Progenitor cell of endocrine pancreas (in vitro differentiated cells): ENCODE measurements at places on chromosomes 13 and 19.

GRCh38 chr13:87052731-87053130 lies 618.4 kb upstream of the SLITRK5 start:
- DNase-seq = no peak

- DNase-seq = no peak
Observed at GRCh38 chr13:44938854-44939253, 50.4 kb downstream of the NUFIP1 start.

GRCh38 chr13:98098516-98098915 lies 44.4 kb upstream of the FARP1 start:
- no peak for DNase-seq

DNA sequence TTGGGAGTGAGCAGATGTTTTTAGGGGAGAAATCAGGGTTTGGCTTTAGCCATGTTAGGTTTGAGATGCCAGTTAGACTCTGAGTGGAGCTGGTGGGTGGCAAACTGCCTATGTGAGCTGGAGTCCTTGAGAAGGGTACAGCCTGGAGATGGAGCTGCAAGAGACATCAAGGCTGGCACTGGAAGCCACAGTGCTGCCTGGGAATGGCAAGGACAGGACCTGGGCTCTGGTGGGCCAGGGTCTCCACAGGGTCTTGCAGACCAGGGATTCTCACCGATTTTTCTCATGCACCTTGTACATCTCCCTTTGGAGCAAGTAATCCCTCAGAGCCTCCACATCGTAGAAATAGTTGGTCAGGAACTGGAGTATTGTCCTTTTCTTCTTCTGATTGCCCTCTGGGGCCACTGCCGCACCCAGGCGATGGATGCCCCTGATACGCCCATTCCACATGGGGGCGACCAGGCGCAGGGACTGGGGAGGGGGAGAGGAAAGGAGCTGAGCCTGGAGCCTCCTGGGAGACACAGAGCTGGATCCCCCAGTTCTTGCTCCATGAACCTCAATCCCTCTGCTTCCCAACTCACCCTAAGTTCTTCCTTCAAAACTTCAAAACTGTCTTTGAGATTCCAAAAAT lies 1.7 kb downstream of the DMAC2 start:
- DNase-seq = no peak

GRCh38 chr13:113182046-113182445 lies 23.6 kb downstream of the PROZ start:
- DNase-seq = no peak

- peak; percentile 73 for DNase-seq
Observed at GRCh38 chr19:49145573-49146407, 9.4 kb downstream of the HRC start.

DNA sequence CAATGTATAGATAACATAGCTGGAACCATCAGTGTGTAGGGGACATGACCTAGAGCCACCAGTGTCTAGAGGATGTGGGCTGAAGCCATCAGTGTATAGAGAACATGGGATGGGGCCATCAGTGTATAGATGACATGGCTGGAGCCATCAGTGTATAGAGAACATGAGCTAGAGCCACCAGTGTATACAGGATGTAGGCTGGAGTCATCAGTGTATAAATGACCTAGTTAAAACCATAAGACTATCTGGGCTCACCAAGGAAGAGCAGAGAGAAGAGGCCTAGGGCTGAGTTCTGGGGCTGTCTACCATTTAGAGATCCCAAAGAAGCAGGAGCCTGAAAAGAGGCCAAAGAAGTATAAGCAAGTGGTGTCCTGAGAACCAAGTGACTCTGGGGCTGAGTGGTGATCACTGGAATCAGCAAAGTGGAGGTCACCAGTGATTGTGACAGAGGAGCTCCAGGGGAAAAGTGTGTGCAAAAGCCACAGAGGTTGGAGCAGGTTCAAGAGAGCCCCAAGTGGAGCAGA lies 41.0 kb downstream of the RFX2 start:
- DNase-seq = no peak

DNA sequence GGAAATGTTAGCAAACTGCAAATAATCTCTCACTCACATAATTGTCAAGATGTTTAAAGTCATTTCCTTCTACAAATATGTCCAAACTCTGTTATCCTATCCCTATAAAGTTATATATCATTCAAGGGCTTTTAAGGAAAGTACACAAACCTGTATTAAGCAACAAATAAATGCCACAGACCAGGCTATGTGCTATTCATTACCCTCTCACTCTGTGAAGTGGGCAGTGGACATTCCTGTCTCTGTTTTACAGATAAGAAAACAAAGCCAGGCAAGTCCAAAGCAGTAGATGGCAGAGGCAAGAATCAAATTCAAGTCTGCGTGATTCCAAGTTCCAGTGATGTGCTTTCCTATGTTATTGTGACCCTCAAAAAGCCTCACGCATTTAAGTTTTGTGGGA lies 140.6 kb downstream of the LHFPL6 start:
- no peak for DNase-seq

DNA sequence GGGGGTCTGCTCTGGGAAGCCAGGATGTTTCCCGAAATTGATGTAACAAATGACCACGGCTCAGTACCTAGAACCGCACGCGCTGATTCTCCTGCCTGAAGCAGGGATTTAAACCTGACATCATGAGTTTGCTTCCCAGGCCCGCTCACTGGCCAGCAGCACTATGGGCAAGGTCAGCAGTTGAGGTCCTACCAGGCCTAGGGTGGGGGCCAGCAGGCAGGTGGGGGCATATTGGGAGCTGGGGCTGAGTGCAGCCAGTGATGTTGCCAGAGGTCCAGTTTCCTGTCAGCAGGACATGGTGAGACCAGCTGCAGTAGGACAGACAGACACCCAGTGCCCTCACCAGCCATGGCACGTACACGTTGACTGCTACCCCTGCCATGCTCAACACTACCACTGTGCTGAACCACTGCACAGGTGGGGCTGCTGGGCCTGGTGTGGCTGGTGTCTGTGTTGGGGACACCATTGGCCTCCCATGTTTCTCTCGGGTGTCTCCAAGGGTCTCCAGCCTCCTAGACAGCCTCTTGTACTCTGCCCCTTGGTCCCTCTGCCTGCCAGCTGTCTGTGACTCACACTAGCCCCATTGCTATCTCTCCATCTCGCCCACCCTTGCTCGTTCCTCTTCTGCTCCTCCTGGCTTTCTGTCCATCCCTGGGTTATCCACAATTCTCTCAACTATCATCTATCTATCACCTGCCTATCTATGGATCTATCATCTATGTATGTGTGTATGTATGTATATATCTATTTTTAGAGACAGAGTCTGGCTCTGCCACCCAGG lies 1.1 kb upstream of the C19orf85 start:
- no peak for DNase-seq

DNA sequence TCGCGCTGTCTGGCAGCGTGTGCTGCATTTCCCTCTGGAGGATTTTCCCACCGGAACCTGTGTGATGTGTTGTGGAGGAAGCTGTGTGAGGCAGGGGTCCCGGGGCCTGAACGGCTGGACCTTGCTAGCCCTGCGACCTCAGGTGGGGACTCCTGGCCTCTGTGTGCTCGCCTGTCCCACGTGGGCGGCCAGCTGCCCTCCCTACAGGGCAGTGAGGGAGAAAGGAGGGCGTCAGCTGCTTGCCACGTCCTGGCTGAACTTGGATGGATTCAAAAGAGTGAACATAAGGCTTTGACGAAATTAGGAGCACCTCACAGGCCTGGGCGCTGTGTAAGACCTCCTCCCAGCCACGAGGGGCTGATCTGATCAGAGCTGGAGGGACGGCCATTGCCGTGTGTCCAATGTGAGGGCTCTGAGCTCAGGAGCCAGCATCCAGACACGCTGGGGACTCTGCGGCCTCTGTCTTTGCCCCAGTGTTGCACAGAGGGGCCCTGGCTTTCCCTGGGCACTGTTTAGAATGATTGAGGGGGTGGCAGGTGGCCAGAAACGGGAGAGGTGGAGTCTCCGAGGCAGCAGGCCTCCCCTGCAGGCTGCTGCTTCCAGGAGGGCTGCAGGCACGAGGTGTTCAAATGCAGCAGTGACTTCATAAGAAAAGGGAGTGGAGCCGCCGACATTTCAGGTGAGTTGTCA lies 13.0 kb downstream of the TFDP1 start:
- DNase-seq = no peak

DNA sequence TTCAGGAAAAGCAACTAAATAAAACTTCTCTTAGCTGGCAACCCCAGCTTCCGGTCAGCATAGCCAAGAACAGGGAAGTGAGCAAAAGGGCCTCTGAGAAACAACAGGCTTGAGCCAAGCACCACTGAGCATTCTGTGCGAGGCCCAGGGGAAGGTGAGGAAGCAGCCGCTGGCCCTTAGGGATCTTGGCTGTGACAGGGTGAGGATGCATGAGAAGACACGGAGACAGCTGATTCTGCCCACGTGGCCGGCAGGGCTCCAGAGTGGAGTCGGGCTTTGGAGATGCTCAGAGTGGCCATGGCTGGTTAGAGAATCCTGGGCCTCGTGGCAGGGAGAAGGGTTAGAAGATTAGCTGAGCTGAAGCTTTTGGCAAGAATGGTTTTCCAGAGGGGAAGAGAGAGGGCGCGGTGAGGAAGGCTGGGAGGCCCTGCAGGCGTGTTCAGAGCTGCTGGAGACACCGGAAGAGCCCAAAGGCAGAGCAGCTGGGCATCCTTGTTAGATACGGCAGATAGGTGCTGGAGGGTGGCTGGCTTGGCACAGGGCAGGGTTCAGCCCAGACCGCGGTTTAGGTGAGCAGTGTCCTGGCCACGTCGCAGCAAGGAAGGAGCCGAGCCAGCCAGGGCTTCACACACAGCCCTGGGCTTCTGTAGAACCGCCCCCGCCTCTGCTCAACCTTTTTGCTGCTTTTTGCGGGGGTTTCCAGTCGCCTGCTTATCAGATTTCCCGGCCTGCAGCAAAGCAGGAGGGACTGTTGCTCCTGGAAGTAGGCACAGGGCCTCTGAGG lies 17.3 kb downstream of the UPF1 start:
- no peak for DNase-seq

- no peak for DNase-seq
Observed at GRCh38 chr19:34692549-34692948, 15.1 kb downstream of the ZNF302 start.

- DNase-seq = no peak
Observed at GRCh38 chr19:49767967-49768581, 1.3 kb downstream of the AP2A1 start.

- DNase-seq = no peak
Observed at GRCh38 chr13:27120811-27121210, 50.8 kb downstream of the USP12 start.

GRCh38 chr13:95352486-95352885 lies 51.2 kb upstream of the ABCC4 start:
- no peak for DNase-seq

GRCh38 chr19:4851551-4852290 lies 15.7 kb downstream of the PLIN3 start:
- DNase-seq = peak; percentile 68

DNA sequence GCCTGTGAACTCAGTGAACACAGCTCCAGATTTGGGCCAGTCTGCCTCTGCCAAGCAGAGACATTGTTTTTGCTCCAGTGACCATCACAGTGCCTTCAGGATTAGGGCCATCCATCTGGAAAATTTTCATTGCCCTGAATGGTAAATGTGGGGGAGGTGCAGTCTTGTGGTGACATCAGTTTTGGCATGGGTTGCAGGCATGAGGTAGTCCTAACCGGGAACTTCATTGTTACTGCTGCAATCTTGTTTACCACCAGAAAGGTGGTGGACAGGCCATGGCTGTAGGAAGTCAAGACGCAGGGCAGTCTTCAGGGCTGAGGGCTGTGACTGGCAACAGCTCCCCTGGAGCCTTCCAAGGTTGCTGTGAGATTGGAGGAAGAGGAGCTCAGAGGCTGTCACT lies 55.2 kb downstream of the SPATA13 start:
- DNase-seq = no peak

DNA sequence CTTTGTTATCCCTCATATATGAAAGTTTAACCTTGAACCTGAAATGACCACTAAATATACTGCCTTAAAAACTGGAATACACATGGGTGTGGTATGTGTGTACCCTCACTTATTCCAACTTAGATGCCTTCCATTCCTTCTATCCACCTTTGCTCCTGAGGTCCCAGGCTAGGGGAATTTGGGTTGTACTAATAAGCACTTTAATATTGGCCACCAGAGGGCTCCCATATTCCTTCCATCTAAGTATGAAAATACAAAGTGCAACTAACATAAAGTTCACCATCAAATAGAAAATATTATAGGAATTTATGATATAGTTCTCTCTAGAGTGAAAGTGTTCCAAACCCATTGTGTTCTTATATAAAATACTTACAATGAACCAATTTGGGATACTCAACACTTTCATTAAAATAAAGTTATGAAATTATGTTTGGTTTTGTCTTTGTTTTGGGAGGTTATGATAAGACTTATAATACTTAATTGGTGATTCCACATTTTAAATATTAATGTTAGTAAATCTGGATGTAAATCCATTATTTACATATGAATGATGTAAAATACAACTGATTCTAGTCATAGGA lies 62.3 kb downstream of the ITGBL1 start:
- DNase-seq = no peak

- DNase-seq = no peak
Observed at GRCh38 chr19:57754091-57754673, 7.6 kb downstream of the ZNF776 start.

GRCh38 chr13:43171489-43171888 lies 148.1 kb downstream of the DNAJC15 start:
- no peak for DNase-seq

- DNase-seq = no peak
Observed at GRCh38 chr13:44652962-44653660, 77.0 kb upstream of the TSC22D1 start.

DNA sequence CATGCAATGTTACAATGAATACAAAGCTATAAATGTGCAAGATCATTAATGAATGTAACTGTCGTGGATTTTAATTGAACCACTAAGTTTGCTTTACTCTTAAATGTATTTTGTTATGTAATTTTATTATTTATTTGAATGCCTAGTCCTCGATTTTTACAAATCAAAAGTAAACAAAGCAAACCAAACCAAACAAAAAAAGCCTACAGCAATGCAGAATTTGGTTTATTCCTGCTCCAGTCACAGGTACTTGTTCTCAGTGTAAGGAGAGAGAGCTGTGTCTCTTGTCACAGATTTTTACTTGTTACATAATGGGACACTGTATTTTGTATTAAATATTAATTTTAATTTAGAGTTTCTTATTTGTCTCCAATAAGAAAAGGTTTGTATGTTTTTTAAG lies 584.3 kb upstream of the SLITRK6 start:
- DNase-seq = no peak

GRCh38 chr13:99432609-99433542 lies 68.4 kb upstream of the TM9SF2 start:
- DNase-seq = no peak
